ENCODE measurements at places on chromosomes 6 and 20. TPM values are rescaled to one million over a fixed set of nuclear protein-coding genes. Genes with fewer than 3 reads are reported as not detected.

DNA sequence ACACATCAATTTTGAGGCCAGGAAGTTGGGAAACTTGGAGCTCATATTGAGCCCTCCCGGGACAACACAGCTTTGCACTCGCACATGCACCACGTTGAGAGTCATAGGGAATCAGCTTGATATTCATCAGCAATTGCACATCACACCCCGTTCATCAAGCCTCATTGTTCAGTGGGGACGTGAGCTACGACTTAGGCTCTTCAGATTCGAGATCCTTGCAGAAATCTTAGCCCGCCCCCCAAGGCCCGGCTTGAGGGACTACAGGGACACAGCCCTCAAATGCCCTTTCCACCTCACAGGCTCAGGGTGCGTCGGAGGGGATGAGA, 93.0 kb upstream of the MAFB start:
- DNase-seq, result no peak

DNA sequence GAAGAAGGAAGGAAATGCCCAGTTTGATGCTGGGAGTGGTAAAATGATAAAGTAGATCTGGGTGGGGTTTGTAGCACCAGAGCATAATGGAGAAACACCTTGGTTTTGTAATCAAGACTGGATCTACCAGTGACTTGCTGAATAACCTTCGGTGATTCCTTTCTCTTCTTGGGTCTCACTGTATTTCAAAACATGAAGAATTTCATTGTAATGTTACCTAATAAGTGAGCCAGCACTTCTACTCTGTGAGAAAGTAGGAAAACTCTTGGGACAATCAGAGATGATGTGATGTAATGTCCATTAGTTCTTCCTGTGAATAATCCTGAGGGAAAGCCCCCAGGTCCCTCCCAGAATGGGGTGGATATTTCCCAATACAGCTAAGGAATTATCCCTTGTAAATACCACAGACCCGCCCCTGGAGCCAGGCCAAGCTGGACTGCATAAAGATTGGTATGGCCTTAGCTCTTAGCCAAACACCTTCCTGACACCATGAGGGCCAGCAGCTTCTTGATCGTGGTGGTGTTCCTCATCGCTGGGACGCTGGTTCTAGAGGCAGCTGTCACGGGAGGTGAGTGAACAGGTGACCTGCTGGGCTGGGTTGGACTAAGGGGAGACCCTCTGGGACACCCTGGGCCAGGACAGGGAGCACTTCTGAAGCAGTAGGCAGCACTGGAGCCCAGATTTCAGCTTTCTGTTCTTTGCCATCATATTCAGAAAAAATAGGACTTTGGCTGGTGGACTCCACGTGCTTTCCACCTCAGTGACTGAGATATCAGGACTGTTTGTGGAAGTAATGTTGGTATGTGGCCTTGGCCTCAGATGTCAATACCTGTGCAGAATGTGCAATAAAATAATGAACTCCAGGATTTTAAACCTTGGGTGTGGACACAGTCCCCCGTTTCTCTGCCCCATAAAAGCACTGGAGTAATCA, at the start of gene PI3:
TSS of gene PI3 (plus strand) at position 469 of the 931 bp plus-strand sequence. CDS start at position 490, 21 bp downstream.
- DNase-seq, result no peak

GRCh38 chr20:62760856-62761758, 35.2 kb upstream of the MRGBP start:
- no peak for DNase-seq

DNA sequence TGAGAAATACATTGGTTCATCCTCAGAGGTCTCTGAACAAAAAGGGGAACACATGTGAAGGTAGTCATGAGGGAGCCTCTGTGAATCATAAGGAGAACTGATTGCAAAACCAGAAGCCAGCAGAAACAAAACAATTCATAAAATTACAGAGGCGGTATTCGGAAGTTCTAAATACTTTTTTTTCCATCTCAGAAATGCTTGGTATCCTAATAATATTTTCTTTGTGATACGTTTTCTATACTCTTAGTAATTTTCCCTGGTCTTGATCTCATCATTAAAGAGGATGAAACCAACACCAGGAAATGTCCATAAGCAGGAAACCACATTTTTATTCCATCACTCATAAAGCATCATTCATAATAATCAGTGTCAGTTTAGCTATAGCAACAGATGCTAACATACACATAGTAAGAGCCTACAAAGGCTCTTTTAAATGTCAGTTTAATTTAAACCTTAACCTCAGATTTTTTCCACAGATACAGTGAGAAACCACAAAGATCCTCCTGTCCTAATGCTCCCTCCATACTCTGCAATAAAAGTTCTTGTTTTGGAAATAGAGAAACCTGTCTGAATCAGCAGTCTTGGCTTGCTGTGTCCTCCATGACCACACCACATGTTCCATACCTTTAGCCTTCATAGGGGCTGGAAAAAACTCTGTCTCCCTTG, 29.2 kb downstream of the SGK1 start:
- DNase-seq, result peak; percentile 84

- no peak for DNase-seq
Observed at GRCh38 chr20:1280195-1281102, 14.4 kb downstream of the SNPH start.

DNA sequence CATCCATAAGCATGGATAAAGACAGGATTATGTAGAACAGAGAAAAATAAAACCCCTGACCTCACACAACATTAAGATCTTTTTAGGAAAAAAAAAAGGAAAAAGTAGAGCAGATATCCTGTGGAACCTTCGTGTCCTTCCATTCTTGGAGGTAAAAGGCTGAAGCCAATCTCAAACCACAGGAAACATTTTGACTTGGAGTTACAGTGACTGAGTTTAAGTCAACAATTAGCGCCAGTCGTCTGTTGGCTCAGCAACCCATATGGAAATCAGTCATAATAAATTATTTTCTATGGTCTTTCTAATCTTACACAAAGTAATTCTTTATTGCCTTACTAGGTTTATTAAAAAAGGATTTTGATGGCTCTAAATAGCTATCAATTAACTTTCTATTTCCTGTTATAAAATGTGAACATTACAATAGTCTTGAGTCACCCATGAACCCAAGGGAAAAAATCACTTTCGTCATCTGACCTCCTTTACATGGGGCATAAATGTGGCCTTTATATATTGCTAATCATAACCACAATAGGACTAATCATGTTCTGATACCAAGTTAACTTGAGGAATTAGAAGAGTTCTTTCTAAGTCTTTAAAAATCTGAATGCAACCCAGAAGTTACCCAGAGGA, 592.9 kb downstream of the TFAP2B start:
- DNase-seq, result no peak

GRCh38 chr6:33416386-33417127, 1.4 kb downstream of the CUTA start:
- DNase-seq, result no peak

GRCh38 chr6:143205991-143206390, 145.3 kb downstream of the AIG1 start:
- DNase-seq, result no peak

DNA sequence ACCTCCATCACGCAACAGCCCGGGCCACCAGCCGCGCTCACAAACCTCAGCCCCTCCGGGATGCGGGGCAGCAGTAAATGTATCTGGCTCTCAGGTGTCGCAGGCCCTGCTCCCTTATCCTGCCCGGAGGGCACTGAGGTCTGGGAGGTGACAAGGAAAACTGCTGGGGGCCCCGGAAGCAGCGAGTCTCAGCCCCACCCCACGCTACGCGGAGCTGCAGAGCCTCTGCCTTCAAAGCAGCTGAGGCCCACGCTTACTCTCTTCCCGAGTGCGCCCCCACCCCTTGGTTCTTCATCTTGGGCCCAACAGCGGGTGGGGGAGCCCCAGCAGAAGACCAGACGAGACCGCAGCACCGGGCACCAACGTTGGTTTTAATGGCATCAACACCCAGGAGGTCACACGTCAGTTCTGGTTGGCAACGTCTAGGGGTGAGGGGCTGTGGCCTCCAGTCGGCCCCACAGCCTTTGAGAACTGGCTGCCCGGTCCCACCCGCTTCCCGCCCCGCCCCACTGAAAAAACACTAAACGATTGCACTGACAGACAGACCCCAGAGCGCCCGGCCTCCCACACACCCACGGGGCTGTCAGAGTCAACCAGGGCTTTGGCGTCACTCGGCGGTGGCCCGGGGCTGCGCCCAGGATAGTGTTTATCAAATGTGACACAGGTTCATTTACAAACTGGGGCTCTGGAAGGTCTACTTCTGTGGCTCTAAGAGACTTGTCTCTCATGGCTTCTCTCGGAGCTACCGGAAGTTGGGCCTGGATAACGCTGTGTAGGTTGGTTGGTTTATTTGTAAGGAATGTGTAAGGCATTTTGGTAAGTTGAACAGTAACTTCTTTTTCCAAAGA, 43.7 kb downstream of the DSTN start:
- DNase-seq, result no peak

DNA sequence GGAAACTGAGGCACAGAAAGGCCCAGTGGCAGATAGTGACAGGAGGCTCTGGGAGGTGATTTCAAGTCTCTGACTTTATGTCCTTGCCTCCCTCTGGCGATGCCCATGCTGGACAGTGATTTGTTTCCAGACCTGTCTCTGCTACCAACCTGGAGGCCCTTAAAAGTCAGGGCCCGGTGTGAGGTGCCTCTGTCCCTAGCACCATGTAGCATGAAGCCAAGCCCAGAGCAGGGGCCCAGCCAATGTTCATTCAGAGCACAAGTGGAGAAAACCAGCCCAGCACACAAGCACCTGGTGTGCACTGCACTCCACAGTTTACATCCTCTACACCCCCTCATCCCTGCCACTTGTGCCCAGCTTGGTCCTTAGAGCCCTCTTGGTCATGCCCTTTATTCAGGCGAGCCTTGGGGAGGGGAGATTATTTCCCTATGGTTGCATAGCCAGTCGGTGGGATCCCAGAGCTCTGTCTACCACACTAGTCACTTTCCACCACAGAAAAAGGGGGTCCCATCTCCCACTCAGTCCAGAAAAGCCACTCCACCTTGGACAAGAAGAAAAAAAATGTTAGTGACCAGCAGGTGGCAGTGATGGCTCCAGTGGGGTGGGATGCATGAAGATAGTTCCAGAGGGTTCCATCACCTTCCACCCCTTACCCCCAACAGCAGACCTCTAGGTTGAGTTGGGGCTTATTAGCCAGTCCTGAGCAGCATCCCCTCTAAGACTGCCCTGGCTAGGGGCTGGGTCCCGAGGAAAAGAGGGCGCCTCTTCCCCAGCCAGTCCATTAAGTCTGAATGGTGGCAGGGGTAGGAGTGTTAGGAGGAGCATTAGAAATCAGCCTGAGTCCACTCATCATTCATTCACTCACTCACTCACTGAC, 30.9 kb downstream of the KIAA1755 start:
- no peak for DNase-seq

DNA sequence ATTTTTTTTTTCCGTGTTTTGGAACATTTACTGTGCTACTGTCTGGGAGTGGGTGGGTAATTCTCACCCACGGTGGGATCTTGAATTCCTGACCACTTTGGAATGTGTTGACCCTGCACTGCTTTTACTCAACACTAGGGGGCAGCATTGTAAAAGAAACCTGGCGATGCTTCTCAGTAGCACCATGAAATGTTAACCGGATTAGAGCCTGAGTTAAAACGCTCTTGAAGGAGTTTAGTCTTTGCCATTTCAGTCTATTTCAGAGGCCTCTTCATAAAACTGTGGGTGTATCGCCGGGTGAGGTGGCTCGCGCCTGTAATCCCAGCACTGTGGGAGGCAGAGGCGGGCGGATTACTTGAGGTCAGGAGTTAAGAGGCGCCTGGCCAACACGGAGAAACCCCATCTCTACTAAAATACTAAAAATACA, 114.4 kb upstream of the PRND start:
- DNase-seq, result no peak

- no peak for DNase-seq
Observed at GRCh38 chr20:13392391-13392790, 171.3 kb downstream of the ISM1 start.

SIRPB1 gene
- polyA plus RNA-seq, result 1.1 TPM

ATP6V1G2 gene
- polyA plus RNA-seq, result 2.7 TPM

C20orf96 gene
- 4.8 TPM for polyA plus RNA-seq

TCP1 gene
- polyA plus RNA-seq, result 144 TPM

SYTL3 gene
- 1.5 TPM for polyA plus RNA-seq

RRP36 gene
- polyA plus RNA-seq, result 43.1 TPM

GCLC gene
- 15.0 TPM for polyA plus RNA-seq

CFAP61 gene
- not detected for polyA plus RNA-seq

RAET1G gene
- polyA plus RNA-seq, result 0.77 TPM

TSBP1 gene
- polyA plus RNA-seq, result not detected

TCF19 gene
- polyA plus RNA-seq, result 10.4 TPM

Data from BJ (cell line).